ENCODE measurements at places on chromosomes 2 and 18.

- no peak for DNase-seq
Measured at GRCh38 chr2:195406886-195407603, 250.0 kb upstream of the SLC39A10 start.

- no peak for DNase-seq
Measured at GRCh38 chr2:138708682-138709241, 71.4 kb downstream of the NXPH2 start.

DNA sequence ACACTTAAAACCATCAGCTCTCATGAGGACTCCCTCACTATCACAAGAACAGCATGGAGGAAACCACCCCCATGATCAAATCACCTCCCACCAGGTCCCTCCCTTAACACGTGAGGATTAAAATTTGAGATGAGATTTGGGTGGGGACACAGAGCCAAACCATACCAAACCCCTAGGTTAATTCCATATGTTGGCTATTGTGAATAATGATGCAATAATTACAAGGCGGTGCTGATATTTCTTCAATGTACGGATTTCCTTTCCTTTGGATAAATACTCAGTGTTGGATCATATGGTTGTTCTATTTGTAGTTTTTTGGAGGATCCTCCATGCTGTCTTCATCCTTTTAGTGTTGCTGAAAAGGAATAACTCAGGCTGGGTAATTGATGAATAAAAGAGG, 652.1 kb upstream of the PKDCC start:
- DNase-seq: no peak

DNA sequence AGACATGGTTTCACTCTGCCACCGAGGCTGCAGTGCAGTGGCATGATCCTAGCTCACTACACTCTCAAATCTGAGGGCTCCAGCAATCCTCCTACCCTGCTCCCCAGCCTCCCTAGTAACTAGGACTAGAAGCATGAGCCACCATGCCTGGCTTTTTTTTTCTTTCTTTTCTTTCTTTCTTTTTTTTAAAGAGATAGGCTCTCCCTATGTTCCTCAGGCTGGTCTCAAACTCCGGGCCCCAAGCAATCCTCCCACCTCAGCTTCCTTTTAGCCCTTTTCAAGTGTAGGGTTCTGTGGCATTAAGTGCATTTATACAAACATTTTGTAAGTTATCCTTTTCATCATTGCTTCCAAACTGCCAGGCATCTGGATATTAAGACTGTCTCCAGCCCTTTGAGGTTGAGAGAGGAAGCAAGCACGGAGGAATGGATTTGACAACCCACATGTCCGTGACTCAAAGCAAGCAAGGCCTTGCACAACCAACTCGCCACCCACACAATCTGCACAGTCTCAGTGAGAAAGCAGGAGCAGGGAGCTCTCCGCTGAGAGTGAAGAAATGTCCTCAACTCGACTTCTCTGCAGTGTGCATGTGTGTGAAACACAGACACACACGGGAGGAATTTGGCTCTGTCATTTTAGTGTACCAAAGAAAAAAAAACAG, 65.6 kb downstream of the ATP8B1 start:
- no peak for DNase-seq

DNA sequence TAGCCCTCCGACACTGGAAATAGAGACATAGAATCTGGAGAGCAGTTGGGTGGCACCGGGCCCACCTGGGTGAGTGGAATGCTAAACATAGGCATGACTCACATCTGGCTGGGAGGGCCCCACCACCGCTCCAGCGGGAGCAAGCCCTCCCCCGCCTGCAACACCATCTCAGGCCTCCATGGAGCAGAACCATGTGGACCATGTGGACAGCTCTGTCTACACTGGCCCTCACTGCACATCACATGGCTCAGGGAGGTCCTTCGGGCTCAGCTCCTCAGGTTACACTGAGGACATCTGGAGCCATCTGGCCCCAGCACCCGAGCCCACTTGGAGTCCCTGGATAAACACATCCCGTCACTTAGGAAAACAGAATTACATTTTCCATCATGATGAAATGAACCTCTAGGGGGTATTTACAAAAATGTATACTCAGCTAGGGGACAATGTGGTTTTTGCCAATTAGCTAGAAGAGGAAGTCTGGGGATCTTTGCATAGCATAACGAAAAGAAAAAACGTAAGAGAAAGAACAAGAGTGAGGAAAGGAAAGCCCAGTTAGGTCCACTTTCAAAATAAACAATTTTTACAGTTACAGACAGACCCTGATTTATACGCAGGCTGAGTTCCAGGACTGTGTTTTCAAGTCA, 30.7 kb upstream of the MLPH start:
- no peak for DNase-seq

DNA sequence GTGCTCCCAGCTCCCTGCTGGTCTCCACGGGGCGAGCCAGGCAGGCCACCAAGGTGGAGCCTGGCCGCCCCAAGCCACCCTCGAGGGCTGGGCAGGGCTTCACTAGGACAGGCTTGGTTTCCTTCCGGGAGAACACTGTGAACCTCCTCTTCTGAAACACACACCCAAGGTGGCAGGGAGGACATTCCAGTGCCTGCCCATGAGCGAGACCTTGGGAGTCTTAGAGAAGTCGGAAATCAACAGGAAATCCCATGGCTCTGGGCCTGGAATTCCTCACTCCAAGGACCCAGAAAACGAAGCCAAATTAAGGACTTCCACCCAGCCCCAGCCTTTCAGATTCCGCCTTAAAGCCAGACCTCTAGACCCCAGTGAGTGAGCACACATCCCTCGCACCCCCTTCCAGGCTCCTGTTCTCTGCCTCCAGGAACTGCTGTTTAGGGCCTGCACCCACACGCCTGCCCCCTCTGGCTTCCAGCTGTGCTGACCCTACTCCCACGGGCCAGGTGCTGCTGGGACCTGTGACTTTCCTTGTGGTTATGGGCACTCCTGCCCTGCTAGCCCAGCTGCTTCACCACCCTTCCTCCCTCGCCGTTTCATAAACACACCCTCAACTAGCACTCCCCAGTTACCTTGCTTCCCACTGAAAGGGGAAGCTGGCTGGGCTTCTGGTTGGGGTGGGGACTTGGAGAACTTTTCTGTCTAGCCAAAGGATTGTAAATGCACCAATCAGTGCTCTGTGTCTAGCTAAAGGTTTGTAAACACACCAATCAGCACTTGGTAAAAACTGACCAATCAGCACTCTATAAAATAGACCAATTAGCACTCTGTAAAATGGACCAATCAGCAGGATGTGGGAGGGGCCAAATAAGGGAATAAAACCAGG, 13.7 kb downstream of the GPR17 start:
- DNase-seq: no peak

DNA sequence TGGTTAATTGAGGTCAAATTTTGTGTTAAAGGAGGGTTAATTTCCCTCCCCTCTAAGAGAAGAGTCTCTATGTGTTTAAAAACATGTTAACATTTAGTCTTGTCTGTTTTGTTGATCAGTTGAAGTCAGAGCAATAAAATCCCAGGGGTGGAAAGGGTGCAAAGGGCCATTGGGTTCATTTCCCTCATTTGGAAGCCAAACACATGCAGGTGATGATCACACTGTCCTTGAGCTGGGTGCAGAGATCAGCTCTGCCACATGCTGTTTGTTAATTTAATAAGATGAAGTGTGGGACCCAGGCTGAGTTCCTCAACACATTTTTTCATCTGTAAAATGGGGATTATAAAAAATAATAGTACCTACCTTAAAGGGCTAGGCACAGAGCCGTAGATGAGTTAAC, 260.9 kb downstream of the LPIN1 start:
- DNase-seq: no peak

DNA sequence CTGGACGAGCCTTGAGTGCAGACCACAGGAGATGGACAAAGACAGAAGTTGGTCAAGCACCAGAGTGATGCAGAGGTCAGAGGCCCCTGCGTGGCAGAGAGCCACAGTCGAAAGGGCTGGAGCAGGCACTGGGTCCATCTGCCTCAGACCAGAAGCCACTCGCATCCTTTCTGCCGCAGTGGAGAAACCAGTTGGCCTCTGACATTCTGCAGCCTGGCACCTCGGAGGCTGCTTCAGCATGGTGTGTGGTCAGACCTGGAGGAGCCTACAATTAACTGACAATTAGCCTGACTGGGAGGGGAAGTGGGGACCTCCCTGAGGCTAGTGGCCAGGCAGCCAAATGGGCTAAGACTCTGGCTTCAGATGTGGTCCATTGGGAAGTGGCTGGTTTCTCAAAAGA, 111.1 kb downstream of the SGPP2 start:
- DNase-seq: no peak

GRCh38 chr2:136254681-136255080, 136.7 kb upstream of the CXCR4 start:
- DNase-seq: no peak
